ENCODE measurements at places on chromosomes 12 and 14.
A peak's percentile ranks its signal among the peaks of the same experiment; 100 is the strongest.

DNA sequence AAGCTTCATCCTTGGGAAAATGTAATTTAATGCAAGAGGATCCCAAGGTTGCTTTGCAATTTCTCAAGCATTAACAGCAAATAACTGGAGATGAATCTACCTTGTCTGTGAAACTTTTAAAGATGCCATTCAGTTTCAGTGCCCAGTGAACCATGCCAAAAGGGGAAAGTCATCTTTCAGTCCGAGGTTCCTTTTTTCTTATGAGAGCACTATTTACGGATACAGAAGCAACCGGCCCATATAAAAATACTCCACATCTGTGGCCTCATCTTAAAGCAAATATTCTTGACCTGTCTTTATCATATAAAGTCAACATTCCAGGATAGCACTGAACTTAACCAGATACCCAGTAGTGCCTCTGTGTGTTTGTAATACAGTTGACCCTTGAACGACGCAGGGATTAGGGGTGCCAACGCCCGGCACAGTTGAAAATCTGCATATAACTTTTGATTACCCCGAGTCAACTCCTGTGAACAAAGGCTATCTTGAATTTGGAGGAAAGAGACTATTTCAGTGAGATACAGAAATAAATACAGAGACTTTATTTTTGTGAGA is 209.4 kb downstream of the PCNX1 start:
- DNase-seq = no peak

- no peak for DNase-seq
Observed at GRCh38 chr14:76975051-76975450, 53.5 kb downstream of the IRF2BPL start.

- DNase-seq = peak; percentile 87
Observed at GRCh38 chr14:104795781-104796686, 486 bp upstream of the AKT1 start.

DNA sequence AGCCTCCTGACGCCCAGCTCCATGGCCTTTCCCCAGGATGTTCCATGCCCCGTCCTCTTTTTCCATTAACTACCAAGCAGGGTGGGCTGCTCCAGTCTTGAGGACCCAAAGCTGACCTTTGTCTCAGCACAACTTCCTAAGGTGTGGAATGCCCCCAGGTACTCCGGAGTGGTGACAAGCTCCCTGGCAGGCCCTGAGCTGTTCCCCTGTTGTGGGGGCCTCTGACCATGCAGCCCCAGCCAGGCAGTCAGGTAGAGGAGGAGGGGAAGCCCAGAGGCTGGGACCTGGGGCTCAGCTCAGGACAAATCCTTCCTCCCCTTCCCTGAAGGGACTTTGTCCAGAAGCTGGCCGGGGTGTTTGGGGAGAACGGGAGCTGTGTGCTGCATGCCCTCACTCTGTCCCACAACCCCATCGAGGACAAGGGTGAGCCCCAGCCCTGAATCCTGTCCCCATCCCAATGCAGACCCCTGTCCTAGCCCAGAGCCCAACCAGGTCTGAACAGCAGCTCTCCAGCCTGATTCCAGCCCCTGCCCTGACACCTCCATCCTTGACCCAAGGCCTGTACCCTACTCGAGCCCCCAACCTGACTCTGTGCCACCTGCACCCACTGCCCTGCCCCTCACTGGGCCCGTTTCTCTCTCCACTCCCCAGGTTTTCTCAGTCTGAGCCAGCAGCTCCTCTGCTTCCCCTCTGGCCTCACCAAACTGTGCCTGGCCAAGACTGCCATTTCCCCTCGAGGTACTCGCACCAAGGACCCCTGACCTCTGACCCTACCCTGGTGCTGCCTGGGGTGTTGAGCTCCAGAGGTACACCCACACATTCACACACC is 4.4 kb downstream of the CARMIL3 start:
- DNase-seq = no peak

Measured in suppressor macrophage (primary cell).